ENCODE measurements at places on chromosomes 16 and 17.
A peak's percentile ranks its signal among the peaks of the same experiment; 100 is the strongest.

DNA sequence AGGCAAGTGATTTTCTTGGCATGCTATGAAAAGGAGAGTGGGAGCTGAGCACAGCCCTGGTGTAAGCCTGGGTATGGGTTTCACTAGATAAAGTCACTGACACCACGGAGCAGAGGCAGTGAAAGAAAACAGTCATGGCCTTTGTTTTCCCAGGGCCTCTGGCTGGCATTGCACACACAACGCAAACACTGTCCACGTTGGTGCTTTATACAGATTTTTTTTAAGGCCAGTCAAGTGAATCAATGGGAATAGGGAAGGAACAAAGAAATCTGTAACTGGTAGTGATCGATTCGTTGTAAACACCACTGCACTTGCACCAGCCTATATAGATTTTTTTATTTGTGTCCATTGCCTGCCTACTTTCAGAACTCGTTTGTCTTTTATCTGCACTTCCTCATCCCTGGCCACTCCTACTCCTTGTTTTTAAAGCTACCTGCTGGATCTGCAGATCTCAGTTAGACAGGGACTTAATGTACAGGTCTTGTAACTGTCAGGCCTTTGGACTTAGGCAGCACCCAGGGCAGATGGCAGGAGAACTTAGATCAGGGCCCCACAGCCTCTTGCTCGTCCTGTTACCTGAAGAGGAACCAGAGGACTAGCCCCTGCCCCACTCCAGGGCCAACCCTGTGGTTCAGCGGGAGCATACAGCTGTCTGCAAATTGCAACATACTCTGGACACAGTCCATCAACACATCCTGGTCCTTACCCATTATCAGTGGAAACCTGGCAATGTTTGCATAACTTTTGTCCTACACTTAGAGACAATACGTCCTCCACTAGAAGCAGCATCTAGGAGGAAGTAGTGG lies 10.6 kb upstream of the TMIGD1 start:
- no peak for DNase-seq

DNA sequence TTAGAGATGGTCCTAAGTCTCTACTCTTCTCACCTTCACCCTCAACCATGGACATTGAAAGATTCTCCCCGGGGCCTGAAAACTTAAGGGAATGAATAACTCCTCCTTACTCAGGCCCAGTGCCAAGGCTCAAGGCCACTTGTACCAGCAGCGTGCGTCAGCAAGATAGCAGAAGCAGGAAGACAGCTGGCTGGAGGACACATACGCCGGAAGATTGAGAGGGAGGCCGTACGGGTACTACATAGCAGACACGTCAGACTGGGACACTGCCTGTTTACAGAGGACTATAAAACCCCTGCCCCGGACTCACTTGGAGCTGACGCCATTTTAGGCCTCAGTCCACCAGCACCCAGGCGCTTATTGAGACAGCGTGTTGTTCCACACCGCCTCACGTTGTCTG lies 75.8 kb upstream of the MED13 start:
- DNase-seq: no peak

GRCh38 chr16:88910284-88911135 lies 44.0 kb upstream of the PABPN1L start:
- no peak for DNase-seq

DNA sequence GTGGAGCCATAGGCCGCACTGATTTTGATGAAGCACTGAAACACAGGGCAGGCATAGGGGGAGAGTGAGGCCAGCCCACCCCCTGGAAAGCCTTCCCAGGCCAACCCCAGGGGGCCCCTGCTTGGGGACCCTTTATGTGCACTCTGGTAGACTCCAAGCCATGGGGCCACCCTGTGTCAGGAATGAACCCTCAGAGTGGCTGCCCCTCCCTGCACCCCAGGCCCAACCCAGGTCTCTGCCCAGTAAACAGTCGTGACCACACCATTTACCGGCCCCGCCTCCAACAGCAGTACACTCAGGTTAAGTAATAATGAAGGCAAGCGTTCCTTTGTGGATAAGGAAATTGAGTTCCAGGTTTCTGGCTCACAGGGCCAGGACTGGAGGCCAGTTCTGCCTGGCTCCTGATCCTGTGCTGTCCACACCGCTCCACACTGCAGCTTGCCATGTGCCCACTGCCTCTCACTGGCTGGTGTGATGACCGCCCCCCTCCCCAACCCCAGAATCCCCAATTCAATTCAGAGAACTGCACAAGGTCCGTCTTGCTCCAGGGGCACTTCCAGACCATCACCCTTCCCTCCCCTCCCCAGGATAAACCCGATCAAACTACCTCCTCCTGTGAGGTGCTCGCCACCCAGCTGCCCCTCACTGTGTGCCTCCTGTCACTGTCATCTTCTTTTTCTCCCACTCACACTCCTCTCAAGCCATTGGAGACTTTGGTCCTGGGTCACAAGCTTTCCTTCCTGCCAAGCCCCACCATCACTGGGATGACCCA lies 13.6 kb downstream of the PIMREG start:
- DNase-seq: no peak

- DNase-seq: no peak
These were observed 103.0 kb downstream of the CYLD start for GRCh38 chr16:50844840-50845239.

GRCh38 chr17:58734040-58734439 lies 21.6 kb upstream of the PPM1E start:
- no peak for DNase-seq

DNA sequence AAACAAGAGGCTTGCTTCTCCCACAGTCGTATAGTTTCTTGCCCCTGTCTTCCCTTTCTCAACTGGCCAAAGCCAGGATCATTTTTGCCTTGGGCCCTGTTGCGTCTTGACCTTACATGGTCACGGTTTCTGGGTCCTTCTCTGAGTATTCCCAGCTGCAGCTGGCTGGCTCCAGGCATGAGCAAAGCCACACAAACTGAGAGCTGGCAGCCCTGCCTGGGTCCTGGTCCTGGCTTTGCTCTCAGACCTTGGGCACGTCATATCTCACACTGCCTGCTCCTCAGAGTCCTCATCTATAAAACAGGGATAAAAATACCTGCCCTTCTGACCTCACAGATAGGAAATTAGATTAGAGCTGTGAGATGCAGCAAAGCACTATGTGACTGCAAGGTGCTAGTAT lies 277.6 kb downstream of the CBLN1 start:
- DNase-seq: no peak

DNA sequence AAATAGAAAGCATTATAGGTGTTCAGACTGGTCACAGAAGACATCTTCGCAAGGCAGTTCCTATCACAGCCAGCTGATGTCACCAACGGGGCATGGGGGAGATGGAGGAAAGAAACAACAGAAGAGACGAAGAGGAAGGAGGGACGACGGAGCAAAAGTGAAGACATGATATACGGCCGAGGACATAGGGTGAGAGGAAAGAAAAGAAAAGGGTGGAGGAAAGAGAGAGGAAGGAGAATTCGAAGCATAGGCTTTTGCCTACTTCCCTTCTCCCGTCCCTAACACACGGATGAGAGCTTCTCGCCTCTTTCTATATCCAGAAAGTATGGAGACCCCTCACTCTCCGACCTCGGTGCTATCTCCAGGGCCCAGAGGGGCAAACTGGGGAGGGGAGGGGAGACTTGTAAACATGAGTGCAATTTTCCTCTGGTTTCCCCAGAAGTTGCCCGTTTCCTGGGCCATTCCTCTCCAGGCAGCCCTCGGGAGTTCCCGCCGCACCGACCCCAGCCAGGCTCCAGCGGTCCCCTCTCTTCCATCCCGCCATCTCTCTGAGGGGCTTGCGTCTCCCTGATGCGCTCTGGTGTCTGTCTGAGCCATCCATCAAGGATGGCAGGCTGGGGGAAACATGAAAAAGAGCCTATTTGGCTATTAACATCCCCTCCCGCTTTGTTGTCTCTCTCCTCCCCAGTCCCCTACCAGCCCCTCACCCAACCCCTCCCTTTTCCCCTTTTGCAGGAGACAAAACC lies 26.0 kb downstream of the COPZ2 start:
- DNase-seq: no peak

DNA sequence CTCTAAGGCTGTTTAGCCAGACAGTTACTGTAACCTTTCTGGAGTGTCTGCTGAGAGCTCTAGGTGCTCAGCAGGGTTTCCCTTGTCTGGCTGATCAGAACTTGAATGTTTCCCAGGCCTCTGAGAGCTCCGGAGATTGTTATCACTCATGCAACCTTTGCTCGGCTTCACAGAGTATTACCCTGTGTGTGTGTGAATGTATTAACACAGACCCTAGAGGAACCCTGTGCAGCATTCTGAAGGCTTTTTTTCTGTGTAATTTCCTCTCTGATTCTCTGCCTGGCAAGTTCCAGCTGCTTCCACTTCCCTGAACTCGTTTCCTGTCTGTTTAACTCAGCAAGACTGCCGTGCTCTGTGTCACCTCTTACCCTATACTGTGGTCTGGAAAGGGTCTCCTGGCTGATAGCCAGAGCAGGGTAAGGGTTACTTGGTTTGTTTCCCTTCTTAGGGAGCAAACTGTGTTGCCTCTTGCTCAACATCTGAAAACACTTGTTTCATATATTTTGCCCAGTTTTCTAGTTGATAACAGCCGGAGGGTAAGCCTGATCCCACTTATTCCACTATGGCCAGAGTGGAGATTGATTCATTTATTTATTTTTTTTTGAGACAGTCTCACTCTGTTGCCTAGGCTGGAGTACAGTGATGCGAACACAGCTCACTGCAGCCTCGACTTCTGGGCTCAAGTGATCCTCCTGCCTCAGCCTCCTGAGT lies 21.7 kb downstream of the PRMT7 start:
- DNase-seq: no peak

- DNase-seq: no peak
These were observed 220.0 kb downstream of the HAPSTR1 start for GRCh38 chr16:9311303-9311954.

GRCh38 chr17:29049541-29050145 lies 6.7 kb downstream of the PIPOX start:
- DNase-seq: no peak

GRCh38 chr17:10295728-10296343 lies 77.0 kb downstream of the MYH13 start:
- no peak for DNase-seq

DNA sequence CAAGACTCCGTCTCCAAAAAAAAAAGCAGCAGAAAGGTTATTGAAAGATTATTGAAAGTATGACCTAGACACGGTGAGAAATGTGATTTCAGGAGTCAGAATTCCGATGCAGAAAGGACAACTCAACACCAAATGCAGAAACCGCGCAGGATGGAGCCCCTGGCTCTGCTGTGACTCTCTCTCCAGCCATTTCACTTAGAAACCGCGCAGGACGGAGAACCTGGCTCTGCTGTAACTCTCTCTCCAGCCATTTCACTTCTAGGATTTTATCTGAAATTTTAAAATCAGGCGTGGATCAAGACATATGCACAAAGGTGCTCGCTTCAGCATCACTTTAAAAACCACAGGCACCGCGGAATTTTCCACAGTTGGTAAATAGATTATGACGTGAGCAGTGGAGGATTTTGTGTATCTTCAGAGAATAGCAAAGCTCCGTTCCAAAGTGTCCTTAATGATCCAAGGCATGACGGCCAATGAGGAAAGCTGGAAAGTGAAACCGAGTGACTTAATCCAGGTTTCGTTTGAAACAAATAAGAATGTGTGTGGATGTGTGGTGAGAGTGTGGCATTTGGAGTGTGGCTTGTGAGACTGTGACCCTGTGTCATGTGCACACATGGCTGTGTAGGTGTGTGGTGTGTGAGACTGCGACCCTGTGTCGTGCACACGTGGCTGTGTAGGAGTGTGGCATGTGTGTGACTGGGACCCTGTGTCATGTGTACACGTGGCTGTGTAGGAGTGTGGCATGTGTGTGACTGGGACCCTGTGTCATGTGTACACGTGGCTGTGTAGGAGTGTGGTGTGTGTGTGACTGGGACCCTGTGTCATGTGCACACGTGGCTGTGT lies 9.5 kb downstream of the UTS2R start:
- peak; percentile 12 for DNase-seq

DNA sequence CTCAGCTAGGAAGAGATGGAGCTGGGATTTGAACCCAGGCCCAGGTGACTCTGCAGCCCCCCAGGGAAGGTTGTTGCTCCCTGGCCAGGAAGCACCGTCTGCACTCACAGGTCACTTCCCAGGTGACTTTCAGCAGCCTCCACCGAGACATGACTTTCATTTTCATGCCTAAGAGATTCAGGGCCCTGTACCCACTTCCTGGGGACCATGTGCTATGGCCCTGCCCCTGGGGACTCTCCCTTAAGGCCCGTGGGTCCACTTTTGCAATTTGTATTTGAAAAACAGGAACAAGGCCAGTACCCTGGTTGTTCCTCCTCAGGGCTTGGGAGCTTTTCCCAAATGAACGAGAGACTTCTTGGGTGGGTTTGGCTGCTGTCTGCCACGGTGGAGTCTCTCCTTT lies 191.0 kb downstream of the IRF8 start:
- DNase-seq: no peak

DNA sequence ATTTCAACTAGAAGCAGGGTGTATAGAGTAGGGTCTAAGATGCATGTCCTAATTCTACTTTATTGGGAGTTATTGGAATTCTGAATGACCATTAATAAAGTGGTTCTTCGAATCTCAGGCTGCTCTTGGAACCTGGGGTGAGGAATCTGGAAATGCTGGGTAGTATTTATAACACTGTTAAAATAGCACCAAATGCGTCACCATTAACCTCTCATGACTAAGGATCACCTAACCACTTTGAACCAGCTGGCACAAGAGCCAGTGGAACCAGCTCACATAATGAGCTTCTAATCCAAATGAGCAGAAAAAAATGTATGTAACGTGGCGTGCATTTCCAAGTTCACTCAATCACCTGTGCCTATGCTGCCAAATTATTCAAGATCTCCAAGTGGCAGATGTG lies 281.7 kb downstream of the GRIN2A start:
- DNase-seq: no peak

GRCh38 chr17:3890082-3890877 lies 2.6 kb downstream of the CAMKK1 start:
- peak; percentile 95 for DNase-seq

DNA sequence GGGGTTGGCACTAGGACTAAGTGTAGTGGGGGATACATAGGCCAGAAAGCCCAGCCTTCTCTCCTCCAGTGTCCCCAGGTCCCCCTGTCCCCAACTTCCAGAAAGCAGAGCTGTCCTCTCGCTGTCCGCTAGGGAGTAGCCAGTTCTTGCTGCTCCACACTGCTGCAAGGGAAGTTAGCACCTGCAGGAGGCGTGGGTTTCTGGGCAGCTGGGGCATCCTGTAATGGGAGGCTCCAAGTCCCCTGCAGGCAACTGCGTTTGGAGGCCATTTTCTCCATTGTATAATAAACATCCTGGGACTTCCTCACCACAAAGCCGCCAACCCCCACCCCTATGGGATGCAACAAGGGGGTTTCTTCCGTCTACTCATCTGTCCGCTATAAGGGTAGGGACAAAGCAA lies 1.7 kb downstream of the RPRML start:
- DNase-seq: peak; percentile 40

- no peak for DNase-seq
These were observed 12.3 kb upstream of the MEIOB start for GRCh38 chr16:1884155-1884760.

GRCh38 chr17:30236766-30237165 lies 1.3 kb upstream of the SLC6A4 start:
- DNase-seq: peak; percentile 89

All from posterior vena cava (tissue), 2 donors.